Cardiac muscle cell (in vitro differentiated cells and primary cell): ENCODE measurements at places on chromosomes 16 and 17. TPM values are rescaled to one million over a fixed set of nuclear protein-coding genes. Genes with fewer than 3 reads are reported as not detected.

The MYH13 gene
- total RNA-seq = 0.09 TPM in 1 of 2 replicates, not detected in the other

The CBFA2T3 gene
- total RNA-seq = 0.21 and 0.69 TPM in 2 replicates

The C17orf78 gene
- not detected in 2 replicates for total RNA-seq

The TNP2 gene
- not detected in 2 replicates for total RNA-seq

The CBX2 gene
- 35.3 and 51.1 TPM in 2 replicates for total RNA-seq

The ATF7IP2 gene
- 26.0 and 29.6 TPM in 2 replicates for total RNA-seq

The EXOC3L1 gene
- 2.9 and 3.7 TPM in 2 replicates for total RNA-seq

The KRTAP2-2 gene
- total RNA-seq = not detected in 2 replicates

The KRTAP4-1 gene
- total RNA-seq = not detected in 2 replicates

The CSH2 gene
- total RNA-seq = not detected in 2 replicates
